ENCODE measurements at places on chromosomes 12 and 14.
A peak's percentile ranks its signal among the peaks of the same experiment; 100 is the strongest.

DNA sequence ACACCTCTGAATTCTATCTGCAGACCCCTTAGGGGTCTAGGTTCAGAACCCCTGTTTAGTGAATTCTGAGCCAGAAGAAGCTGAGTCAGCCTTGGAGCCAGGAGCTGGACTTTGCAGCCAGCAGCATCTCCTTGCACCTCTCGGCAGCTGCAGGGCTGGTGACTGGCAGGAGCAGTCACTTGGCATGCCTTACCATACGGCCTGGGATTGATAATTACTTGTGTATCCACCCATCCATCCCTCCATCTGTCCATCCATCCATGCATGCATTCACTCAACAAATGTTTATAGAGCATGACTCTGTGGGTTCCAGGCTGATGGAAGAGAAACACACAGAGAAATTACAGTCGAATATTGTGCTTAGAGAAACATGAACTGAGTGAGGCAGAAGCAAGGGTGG lies 67.5 kb upstream of the PRIMA1 start:
- DNase-seq: no peak

DNA sequence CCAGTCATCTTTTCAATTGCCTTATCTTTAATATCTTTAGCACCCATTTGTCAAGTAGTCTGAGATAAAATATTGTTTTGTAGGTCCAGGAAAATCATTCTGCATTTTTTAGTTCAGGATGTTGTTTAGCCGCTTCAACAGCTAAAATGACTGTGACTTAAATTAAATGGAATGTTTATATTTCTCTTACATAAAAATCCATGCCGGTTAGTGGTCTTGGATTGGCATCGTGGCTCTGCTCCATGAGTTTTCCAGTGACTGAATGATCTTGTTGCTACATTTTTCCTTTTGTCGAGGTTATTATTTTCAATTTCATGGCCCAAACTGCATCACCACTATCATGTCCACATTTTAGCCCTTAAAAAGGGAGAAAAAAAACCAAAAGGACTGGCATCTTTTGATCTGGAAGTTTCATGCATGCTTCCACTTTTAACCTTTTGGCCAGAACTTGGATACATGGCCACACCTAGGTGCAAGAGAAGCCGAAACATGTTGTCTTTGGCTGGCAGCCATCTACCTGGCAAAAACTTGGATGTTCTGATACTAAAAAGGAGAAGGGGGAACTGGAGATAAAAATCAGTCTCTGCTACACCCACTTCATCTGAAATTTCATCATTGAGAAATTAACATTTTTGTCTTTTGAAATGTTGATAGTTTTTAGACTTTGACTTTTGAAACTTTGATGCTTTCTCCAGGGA lies 142.4 kb downstream of the OTOGL start:
- no peak for DNase-seq

DNA sequence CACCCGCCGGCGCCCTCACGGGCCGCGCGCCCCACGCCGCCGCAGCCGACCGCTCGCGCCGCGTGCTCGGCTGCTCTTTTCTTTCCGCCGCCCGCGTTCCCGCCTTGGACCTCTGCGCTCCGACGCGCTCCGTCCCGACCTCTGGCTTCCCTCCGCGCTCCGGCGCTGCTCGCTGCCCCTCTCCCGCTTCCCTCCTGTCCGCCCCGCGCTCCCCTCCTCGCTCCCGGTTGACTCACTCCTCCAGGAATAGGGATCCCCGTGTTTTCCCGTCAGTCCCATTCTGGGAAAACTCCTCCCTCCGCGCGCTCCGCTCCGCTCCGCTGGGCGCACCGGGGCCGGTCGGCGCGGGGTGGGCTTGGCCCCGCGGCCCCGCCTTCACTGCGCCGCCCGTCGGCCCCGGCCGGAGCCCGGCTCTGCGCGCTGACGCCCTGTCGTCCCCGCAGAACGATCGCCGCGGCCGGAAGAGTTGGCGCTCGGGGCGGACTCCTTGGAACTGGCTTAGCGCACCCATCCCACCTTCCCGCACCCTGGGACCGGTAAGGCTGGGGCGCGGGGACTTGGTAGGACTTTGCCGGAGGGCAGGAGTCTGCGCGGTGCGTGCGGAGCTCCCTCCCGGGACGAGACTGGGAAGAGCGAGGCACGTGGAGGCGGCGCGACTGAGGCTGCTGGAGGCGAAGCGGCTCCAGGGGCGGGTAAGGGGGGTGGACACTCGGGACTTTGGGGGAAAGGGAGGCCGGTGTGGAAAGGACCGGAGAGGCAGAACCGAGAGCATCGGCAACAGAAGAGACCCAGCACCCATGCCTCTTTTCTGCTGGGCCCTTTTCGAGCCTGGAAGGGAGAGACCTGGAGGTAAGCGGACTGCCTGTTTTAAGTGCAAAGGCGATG lies 550 bp downstream of the TEAD4 start:
- DNase-seq: peak; percentile 65

GRCh38 chr14:40870252-40870651 lies 736.4 kb upstream of the LRFN5 start:
- DNase-seq: no peak

- peak; percentile 30 for DNase-seq
These were observed 32.1 kb downstream of the DEPDC4 start for GRCh38 chr12:100234591-100235304.

- DNase-seq: no peak
These were observed 419.9 kb upstream of the ATP2B1 start for GRCh38 chr12:90128526-90128925.

DNA sequence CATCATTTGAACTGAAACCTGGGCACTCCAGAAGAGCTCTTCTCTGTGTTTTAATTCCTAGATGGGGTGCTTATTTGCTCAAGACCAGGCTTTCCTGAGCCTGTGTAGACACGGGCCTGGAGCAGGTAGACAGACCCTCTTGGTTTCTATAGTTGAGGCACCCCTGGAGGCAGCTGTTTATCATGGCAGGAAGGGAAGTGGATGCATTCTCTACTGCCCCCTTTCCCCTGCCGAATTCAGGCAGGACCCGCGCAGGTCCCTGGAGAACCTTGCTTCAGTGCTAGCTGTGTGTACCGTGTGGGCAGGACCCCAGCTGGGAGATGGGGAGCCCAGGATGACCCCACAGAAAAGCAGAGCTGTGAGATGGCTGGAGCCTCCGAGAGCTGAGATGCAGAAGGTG lies 6.0 kb downstream of the CACNA1C start:
- DNase-seq: no peak

- DNase-seq: no peak
These were observed 27.4 kb downstream of the MDM2 start for GRCh38 chr12:68835333-68835908.

DNA sequence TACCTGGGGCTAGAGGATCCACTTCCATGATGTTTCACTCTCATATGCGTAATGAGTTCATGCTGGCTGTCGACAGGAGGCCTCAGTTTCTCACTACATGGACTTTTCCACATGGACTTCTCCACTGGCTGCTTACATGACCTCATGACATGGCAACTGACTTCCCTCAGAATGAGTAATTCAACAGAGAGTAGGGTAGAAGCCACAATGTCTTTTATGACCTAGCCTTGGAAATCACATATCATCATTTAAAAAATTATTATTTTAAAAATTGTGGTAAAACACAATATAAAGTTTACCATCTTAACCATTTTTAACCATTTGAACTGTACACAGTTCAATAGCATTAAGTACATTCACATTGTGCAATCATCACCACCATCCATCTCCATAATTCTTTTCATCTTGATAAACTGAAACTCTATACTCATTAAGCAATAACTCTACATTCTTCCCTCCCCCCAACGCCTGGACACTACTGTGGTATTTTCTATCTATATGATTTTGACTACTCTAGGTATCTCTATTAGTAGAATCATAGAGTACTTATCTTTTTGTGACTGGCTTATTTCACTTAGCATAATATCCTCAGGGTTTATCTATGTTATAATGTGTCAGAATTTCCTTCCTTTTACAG lies 144.5 kb downstream of the TGFB3 start:
- no peak for DNase-seq
